ENCODE measurements at places on chromosomes 7 and 10.
A peak's percentile ranks its signal among the peaks of the same experiment; 100 is the strongest.

GRCh38 chr10:21144047-21144446 is 246.9 kb upstream of the NEBL start:
- DNase-seq = no peak

GRCh38 chr7:121385800-121386179 is 10.3 kb downstream of the FAM3C start:
- no peak for DNase-seq

DNA sequence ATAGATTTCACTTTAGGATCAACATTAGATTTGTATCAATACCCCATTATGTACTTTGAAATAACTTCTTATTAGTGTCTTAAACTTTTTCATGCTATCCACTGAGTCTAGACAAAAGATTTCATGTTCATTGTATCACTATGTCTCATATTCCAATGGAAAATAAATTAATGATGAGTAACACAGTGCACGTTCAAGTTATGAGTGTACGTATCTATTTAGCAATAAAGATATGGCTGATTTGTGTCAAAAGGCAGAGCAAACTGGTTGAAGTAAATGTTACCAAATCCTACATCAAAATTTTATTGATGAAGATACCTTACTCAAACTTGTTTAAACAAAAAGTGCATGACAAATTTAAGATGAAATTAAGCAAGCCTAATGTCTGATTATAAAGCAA is 102.4 kb downstream of the SEMA3E start:
- no peak for DNase-seq

DNA sequence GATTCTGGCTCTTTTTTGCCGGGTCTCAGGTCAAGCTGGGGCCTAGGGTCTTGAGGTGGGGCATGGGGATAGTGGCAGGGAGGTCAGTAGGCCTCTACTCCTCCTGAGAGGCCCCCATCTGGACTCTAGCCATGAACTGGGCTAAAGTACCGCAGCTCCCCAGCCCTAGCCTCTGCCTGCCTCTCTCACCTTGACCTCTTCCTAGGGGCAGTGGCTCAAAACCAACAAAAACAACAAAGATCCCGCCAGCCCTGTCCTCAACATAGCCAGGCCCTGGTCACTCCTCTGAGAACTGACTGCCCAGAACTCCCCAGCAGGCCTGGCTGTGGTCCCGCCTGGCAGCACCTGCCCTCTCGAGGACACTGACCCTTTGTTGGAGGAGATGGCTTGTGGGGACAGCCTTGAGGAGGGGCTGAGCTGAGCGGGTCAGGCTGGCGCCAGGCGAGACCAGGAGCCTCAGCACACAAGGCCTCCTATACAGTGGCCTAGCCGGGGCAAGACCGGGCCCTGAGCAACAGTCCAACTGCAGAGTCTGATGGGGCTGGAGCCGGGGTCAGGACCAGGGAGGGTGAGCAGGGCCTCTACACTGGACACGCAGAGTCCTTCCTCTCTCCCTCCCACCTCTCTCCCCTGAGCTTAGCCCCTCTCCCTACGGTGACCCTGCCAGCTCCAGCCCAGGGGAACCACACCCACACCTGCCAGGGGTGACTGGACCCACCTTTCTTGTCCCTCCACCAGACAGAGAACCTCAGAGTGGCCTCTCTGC is 11.6 kb upstream of the PPIF start:
- no peak for DNase-seq

DNA sequence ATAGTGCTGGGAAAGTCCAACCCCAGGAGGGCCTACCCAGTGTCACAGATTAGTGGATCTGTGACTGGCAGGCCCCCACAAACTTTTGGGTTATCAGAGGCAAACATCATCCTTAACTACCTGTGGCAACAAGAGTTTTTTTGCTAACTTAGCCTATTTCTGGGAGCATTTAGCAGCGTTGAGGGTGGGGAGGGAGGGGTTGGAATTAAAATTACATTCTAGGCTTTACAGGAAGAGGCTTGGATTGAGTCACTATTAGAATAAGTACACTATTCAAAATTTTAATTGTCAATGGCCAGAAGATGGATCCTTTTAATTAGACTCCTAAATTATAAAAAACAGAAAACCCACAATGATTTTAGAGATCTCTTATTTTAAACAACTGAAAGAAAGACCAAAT is 267.9 kb upstream of the NPSR1 start:
- no peak for DNase-seq

- no peak for DNase-seq
These were observed 3.2 kb downstream of the SPOCK2 start for GRCh38 chr10:72085166-72085565.

DNA sequence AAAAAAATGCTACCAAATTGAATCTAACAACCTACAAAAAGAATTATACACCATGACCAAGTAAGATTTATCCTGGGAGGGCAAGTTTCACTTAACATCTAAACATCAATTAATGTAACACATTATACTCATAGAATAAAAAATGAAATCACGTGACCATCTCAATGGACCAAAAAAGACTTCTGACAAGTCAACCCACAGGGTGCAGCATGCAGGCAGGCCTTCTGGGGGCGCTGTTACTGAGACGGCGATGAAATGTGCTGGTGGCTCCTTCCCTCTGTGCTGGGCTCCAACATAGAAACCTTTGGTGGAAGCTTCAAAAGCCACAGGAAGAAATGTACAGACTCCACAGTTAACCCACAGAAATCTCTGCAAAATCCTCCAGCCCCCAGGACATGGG is 103.1 kb downstream of the INHBA start:
- no peak for DNase-seq

GRCh38 chr7:108448584-108449505 is 7.4 kb downstream of the NRCAM start:
- peak; percentile 31 for DNase-seq

DNA sequence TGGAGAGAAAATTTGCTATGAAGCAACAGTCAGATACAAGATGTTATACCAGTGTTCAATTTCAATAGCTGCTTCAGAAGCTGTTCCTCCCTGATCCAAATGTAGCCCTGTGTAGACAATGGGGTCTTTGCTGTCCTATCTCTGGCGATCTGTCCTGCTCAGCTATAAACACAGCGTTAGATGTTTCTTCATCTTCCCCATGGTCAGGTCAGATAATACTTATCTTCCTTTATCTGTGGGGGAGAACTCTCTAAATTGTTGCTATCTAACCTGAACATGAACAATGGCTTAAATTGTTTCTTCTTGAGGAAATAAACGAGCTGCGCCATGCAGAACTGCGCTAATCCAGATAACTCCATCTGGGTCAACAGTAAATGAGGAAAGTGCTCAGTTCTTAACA is 15.6 kb upstream of the KIAA1217 start:
- DNase-seq = no peak

Data from NCI-H1930 (cell line).